Calu3 (cell line): ENCODE measurements at places on chromosomes 12 and 14. TPM values are rescaled to one million over a fixed set of nuclear protein-coding genes. Genes with fewer than 3 reads are reported as not detected.

CLECL1 gene
- total RNA-seq = not detected in 2 replicates

DCD gene
- not detected in 2 replicates for total RNA-seq

WNT1 gene
- not detected in 2 replicates for total RNA-seq

KRT78 gene
- 0.59 and 0.69 TPM in 2 replicates for total RNA-seq

BEGAIN gene
- total RNA-seq = 0.26 and 0.37 TPM in 2 replicates

MYRFL gene
- 1.7 and 2.1 TPM in 2 replicates for total RNA-seq

MIP gene
- total RNA-seq = not detected in 2 replicates

KRT85 gene
- not detected in 2 replicates for total RNA-seq

B4GALNT3 gene
- 15.9 and 19.3 TPM in 2 replicates for total RNA-seq

IKZF4 gene
- total RNA-seq = 7.3 and 9.0 TPM in 2 replicates

KERA gene
- total RNA-seq = not detected in 2 replicates

PFDN5 gene
- 178 and 185 TPM in 2 replicates for total RNA-seq

DNA sequence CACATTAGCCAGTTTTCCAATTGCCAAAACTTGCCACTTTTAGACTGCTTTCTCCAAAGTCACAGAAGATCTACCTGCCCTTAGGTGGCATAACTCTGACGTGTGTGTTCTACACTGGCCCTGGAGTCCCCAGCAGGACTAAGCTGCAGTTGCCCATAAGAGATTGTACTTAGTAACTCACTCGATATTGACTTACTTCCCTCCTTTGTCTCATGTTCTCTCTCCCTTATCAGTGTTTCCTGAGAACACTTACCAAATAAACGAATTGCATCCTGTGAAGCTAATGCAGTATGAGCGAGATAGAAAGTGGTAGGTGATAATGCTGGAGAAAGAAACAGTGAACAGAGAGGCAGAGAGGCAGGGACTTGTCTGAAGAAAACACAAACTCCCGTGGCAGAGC, 117.2 kb downstream of the NUAK1 start:
- DNase-seq = no peak

DNA sequence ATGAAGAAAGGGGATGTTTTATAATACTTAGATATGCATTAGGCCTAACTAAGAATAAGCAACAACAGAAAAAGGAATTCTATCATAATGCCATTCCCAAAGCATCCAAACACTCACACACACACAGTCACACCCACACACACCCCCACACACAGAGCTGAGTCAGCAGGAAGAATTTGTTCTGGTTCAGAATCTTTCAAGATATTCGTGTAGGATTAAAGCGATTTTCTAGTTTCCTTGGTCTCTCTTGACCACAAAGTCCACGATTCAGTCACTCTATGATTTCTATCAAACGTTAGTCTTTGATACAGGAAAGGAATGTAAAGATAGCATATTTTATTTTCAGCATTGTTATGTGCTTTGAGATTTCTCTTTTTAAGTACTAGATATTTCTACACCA, 382.6 kb upstream of the DCN start:
- no peak for DNase-seq

GRCh38 chr14:60590991-60591414, 58.3 kb downstream of the SIX1 start:
- no peak for DNase-seq

- DNase-seq = no peak
Measured at GRCh38 chr12:65259501-65259900, 19.0 kb upstream of the MSRB3 start.

DNA sequence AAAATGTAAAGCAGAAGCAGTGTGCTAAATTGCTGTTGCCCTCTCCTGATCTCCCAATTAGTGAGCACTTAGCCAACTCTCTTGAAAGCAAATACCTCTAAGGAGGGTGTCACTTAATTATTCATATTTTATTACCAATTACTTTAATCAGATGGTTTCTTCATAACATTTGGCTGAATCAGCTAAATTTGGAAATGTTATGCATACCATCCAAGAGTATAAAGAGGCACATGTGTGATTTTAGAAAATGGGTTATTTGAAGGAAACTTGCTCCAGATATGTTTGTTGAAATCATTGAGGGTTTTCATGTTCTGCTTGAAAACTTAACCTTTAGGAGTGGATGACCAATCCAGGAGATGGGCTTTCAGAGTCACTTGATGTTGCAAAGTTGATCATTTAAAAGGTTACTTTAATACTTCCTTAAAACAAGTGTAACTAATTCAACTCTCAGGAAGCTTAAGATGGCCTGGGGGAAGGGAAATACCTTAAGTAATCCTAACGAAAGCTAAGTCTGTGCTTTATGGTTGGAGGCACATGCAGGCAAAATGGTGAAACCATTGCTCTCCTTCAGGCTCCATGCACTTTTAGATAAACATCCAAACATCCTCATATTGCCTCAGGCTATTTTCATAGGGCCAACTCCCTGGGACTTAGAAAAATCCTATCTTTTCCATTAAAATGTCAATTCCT, 434.5 kb downstream of the MDGA2 start:
- no peak for DNase-seq

GRCh38 chr12:58068706-58069105, 127.3 kb downstream of the ATP23 start:
- no peak for DNase-seq

- DNase-seq = no peak
Measured at GRCh38 chr12:122013136-122013535, 8.5 kb upstream of the BCL7A start.

DNA sequence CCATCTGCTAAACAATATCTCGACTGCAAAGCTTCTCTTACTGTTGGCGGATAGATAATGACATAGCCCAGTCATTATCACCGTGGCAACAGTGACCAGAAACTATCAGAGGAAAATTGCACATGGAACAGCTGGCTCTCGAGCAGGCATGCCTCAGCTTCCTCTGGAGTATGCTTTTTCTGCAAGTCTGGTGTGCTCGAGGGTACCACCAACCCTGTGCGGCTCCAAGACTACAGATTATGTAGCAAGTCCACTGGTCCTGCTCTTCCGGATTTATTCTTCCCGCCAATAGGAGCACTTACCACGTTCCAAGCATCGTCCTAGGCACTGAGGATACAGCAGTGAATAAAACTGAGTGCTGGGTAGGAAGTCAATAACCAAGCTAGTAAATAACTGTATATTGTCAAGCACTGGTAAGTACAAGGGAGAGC, 1.4 kb upstream of the GLRX5 start:
- DNase-seq = no peak

DNA sequence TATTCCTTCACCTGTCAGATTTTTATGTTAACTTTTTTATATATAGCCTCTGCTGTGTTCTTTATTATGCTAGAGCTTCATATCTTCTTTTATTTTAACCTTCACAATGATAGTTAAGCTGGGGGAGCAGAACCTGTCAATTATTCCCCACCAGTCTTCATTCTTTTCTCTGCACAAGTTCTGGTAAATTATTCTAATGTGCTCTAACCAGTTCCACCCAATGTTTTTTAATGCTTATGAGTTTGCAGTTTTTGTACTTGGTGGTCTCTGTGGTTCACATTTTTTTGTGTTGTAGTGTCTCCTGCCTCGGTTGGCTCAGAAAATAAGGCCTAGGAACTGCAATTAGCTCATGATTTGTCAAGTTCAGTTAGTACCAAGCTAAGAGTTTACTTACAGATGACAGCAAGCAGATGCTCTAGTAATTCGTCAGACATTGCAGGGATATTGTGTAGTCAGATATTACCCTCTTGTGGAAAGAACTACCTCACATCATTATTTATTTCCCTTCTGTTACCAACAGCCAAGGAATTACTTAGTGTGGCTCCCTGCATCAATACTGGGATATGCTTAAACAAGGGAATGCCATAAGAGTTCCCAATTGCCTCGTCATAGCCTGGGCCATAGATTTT, 14.5 kb downstream of the DYRK2 start:
- DNase-seq = no peak

GRCh38 chr12:107339487-107339886, 246.1 kb upstream of the CRY1 start:
- no peak for DNase-seq

DNA sequence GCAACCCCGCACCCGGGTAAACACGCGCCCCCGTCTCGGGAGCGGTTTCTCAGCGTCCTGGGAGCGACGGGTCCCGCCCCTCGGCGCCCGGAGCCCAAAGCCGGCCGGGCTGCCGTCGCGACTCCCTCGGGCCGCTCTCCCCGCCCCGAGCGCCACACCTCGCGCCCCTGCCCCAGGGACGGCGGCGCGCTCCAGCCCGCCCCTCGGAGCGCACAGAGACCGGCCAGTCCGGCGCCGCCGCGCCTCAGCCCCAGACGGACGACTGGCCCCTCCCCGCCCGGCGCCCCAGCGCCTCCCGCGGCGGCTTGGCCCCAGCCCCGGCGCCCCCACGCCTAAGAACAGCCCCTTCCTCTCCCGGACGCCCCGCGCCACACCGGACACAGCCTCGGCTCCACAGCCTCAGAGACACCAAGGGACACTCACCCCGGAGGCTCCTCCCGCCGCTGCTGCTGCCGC, 411 bp downstream of the BTBD7 start:
- DNase-seq = peak; percentile 67

DNA sequence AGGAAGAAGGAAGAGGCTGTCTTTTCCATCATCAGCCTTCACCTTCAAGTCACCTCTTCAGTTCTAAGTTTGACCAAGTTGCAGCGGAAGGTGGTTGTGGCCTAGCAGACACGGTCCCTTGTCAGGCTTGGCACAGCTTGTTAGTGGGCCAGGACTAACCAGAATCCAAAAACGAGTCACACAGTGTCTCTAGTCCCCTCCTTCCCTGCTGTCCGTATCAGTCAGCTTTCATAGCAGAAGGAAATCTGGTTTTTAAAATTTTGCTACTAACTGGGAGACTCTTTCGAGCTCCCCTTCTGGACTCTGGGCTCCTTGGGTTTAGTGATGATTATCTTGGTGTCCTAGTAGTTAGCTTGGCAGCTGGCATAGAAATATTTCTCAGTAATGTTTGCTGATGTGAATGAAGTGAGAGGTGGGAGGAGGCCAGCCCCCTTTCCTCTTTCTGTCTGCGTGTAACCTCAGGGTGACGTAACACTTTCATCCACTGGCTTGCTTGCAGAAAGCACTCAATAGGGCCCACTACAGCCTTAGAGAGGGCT, 3.8 kb downstream of the ETV6 start:
- DNase-seq = no peak

DNA sequence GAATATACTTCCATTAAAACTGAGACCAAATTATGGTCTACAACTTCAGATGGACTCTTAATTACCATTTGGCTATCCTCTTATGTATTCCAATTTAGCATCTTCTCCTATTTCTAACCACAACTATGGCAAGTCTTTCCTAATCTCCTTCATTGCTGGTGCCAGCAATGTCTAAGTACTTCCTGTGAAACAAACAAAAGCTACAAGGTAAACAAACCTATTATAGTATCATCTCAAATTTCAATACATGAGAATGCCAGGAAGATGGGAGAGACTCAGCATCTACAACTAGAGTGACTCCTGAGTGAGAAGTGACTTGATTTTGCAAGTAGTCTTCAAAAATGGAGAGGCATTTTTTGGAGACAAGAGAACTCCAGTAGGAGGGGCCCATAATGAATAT, 202.9 kb upstream of the ATXN7L3B start:
- no peak for DNase-seq

DNA sequence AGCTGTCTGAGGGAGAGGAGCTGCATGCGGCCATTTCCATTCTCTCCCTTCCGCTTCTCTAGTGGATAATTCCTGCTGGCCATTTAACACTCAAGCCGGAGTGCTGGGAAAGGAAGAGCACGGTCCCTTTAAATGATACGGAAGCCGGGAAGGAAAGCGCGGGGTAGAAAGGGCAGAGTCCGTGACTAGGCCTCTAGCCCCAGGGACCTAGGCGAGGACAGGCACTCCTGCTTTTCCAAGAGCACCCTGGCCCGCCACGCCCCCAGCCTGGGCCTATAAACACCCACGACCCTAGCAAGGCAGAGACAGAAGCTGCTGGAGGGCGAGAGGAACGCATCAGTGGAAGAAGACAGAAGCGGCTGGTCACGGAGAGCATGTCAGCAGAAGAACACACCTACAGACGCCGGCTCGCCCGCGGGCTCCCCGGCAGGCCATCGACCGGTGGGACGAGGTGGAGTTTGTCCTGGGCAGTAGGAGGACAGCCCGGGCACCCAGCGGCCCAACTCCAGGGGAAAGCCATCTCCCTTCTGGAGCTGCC, 1206.6 kb upstream of the TMEM132C start:
- no peak for DNase-seq

DNA sequence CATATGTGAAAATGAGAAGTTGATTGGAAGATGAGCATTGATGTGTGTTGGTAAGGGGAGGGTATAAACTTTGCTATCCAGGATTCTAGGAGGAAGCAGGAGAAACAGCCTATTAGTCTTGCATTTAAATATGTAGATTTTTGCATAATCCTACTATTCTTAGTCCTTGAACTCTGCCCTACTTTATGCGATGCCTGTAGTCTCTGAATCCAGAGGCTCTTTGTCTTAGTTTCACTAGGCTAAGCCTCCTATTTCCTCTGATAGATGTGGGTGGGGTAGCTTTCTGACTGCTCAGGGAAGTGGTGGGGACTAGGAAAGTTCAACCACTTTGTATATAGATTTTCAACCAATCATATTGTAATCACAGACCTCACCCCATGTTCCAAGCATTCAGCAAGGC, 49.5 kb upstream of the KCNC2 start:
- no peak for DNase-seq

DNA sequence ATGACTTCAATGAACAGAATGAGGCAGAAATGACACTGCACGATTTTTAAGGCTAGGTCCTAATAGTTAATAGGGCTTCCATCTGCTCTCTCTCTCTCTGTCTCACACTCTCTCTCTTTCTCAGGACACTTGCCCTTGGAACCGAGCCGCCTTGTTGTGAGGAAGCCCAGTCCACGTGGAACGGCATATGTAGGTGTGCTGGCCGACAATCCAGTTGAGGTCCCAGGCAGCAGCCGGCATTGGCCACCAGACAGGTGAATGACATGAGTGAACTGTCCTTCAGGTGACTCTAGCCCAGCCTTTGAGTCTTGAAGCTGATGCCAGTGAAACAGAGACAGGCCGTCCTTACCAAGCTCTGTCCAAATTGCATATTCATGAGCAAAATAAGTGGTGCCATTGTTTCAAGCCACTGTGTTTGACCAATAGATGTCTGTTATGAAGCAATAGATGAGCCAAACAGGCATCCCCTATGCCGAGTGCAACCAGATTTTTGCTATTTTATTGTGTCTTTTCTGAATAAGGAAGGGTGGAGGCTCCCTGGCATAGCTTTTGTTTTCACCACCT, 217.5 kb upstream of the LHX5 start:
- DNase-seq = no peak
